ENCODE measurements at places on chromosomes 11 and 22. TPM values are rescaled to one million over a fixed set of nuclear protein-coding genes. Genes with fewer than 3 reads are reported as not detected.

- no peak for DNase-seq
Observed at GRCh38 chr22:23565305-23565914, 14.7 kb downstream of the IGLL1 start.

DNA sequence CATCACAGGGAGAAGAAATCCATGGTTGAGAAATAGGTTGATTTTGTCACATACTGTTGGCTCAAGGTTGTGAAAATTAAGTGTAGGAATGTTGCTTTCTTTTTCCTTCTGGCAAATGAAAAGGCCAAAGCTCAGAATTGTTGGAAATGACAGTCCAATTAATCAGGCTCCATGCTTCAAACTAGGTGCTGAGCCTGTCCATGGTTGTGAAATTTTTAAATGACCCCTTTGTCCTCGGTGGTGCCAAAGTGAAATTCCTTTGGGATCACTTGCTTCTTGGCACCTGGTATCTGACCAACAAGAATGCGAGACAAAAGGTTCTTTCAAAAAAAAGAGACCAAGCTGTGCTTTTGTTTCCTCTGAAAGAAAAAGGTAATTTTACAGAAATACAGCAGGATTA, 451.9 kb downstream of the ETS1 start:
- no peak for DNase-seq

DNA sequence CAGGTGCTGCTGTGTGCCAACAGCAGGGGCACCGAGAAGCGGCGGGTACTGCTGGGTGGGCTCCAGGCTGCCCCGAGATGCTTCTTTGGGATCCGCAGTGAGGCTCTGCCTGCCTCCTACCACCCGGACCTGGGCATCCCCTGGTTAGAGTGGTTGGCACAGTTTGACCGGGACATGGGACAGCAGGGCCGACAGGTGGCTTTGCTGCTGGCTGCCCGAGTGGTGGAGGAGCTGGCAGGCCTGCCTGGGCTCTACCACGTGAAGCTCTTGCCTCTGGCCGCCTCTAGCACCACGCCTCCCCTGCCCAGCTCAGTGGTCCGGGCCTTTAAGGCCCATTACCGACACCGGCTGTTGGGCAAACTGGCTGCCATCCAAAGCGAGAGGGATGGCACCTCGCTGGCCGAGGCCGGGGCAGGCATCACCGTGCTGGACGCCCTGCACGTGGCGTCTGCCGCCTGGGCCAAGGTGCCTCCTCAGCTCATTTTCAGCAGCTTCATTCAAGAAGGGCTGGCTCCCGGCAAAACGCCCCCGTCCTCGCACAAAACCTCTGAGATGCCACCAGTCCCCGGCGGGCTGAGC, 1.9 kb downstream of the TIGD3 start:
- no peak for DNase-seq

DEPDC7 gene
- polyA plus RNA-seq, result 6.3 TPM

LRRC74B gene
- 0.20 TPM for polyA plus RNA-seq

APOA5 gene
- not detected for polyA plus RNA-seq

TBX10 gene
- 0.22 TPM for polyA plus RNA-seq

Measured in left renal cortex interstitium (tissue), 4 donors.